HCT116 (cell line): ENCODE measurements at places on chromosomes 4 and X.

- DNase-seq = no peak
Measured at GRCh38 chr4:27789773-27790172, 929.1 kb downstream of the STIM2 start.

- DNase-seq = no peak
Measured at GRCh38 chr4:24703298-24703697, 92.1 kb upstream of the SOD3 start.

DNA sequence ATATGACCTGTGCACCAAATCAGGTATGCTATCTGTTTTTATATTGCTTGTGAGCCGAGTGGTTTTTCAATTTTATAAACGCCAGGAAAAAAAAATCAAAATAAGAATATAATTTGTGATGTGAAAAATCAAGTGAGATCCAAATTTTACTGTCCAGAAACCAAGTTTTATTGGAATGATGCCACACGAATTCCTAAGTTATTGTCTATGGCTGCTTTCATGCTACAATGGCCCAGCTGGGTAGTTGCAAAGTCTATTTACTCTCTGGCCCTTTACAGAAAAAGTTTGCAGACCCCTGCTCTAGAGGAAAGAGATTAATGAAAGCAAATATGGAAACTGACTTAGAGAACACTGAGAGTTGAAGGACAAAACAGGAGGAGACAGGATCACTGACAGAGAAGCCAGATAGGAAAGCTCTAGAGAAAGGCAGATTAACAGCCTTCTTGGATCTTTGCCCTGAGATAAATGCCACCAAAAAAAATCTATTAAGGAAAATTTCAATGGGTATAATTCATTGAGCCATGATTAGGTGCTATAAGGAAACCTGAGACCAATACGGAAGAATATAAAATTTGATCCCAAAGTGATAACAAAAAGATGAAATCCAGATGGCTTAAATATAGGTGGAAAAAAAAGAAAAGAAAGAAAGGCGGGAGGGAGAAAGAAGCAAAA lies 29.8 kb downstream of the PRSS12 start:
- no peak for DNase-seq

DNA sequence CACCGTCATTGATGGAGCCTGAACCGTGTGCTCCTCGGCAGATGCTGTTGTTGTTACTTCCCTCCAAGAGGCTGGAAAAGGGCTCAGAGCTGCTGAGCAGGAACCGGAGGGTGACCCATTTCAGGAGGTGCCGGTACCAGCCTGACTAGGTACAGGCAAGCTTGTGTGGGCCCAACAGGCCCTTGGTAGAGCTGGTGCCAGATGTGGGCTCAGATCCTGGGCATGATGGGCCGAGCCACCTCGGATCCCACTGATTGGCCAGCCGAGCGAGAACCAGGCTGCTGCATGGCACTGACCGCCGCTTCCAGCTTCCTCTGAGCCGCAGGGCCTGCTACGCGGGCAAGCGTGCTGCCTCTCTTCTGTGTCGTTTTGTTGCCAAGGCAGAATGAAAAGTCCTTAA lies 33.7 kb downstream of the NOP14 start:
- no peak for DNase-seq

DNA sequence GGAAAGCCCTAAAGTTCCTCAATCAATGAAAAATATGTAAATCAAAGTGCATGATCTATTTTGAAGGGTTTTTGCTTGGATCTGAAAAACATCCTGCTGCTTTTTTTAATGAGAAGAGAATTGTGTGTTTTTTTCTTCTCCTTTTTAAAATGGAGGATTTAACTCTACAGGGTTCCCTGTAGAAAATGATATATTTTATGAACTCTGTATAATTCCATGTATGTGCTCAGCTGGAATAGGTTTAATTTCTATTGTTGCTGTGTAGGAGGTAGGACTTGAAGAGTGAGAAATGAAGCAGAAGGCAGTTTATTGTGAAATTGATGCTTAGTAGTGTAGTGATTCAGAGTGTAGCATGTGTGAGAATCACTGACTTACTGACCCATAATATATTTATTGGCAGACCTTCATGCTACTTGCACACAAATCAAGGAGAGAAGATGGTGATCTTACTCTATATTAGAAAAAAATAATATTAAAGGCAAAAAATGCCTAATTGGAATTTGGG lies 286.8 kb upstream of the FSTL5 start:
- no peak for DNase-seq
